T-helper 22 cell (primary cell): ENCODE measurements at places on chromosomes 2 and 18.

DNA sequence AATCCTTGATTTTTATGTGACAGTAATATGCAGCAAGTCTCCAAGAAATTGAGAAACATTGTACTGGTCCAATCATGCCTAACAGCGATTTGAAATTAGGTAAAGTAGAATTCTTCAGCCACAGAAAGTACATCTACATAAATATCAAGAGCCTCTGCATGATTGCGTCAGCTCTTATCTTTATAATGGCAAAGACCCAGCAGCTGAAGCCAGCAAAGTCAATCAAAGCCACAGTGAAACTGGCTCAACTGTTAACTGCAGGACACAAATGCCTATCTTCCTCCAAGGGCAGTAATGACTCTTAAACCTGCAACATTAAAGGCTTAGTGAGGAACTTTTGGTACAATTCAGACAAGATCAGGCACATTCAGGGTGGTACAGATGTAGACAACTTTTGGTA, 102.5 kb downstream of the BARD1 start:
- no peak for DNase-seq

DNA sequence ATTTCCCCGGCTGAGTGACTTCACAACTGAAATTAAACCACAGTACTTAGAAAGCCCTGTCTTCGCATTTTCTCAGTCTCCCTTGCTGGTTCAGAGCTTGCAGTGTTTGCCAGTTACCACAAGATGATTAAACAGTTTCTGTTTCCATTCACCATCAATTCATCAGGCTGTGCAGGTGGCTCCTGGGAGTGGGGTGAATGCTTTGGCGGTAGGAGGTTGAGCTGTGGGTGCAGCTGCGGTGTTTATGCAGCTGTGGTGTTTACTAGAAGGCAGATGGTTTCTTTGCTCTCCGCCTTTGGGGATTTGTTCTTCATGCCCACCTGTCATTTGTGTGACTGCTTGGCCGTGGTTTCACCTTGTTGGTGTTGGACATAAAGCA, 16.1 kb downstream of the ACOXL start:
- peak; percentile 14 for DNase-seq

DNA sequence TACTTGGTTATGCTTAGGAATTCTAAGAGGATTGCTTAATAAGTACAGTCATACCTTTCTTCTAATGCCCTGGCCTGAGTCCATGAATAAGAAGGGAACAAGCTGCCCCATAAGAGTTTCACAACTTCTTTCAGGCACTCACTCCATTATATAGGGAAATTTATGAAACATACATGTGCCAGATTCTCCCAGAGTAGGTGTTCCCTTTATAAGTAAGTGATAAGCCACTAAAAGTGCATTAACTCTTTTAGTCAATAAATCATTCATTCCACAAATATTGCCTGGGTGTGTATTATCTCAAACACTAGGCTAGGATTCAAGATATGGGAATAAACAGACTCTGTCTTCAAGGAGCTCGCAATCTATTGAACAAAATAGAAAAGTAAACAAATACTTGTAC, 84.5 kb upstream of the RBBP8 start:
- no peak for DNase-seq

- no peak for DNase-seq
Observed at GRCh38 chr2:102473020-102473419, at the start of gene SLC9A4. SLC9A4 (plus strand) TSS chr2:102473226; CDS start chr2:102473760, 534 bp downstream.

DNA sequence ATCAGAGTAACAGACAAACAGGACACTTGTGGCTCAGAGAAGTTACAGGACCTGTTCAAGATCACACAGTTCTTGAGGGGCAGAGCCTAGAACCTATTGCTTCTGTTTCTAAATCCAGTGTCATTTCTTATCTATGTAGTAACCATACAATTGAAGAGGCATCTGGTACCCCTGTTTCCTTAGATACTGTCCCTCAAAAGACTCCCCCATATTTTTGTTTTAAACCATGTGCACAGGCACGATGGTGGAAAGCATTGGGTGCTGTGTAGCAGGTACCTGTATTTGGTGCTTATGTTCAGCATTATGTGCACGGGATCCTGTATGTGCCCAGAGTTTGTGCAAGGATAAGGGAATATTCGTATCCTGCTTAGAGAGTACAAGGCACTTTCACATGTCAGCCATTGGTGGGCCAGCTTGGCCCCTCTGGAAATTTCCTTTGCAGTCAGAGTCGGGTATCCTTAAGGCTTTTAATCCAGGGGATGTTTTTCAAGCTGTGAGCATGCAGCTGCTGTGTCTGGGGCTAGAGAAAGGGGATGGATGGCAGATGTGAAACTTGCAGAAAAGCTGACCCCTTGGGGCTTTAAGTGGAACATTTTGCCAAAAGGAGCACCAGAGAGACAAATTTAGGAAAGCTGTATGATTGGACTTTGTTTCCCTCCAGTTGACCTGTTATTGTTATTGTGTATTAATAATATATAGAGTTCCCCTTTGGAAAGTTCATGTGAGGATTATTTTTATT, 2.1 kb downstream of the LBH start:
- DNase-seq = no peak

- DNase-seq = no peak
Observed at GRCh38 chr2:226187616-226188015, 612.0 kb downstream of the IRS1 start.

GRCh38 chr18:3283253-3283863, 21.4 kb downstream of the MYL12B start:
- DNase-seq = no peak

GRCh38 chr2:23452372-23452771, 67.4 kb downstream of the KLHL29 start:
- DNase-seq = no peak

GRCh38 chr2:158221063-158222020, 119.7 kb downstream of the UPP2 start:
- no peak for DNase-seq

- no peak for DNase-seq
Observed at GRCh38 chr18:5475267-5475666, 68.5 kb downstream of the EPB41L3 start.

GRCh38 chr18:50727721-50728471, 91.9 kb downstream of the MRO start:
- no peak for DNase-seq

DNA sequence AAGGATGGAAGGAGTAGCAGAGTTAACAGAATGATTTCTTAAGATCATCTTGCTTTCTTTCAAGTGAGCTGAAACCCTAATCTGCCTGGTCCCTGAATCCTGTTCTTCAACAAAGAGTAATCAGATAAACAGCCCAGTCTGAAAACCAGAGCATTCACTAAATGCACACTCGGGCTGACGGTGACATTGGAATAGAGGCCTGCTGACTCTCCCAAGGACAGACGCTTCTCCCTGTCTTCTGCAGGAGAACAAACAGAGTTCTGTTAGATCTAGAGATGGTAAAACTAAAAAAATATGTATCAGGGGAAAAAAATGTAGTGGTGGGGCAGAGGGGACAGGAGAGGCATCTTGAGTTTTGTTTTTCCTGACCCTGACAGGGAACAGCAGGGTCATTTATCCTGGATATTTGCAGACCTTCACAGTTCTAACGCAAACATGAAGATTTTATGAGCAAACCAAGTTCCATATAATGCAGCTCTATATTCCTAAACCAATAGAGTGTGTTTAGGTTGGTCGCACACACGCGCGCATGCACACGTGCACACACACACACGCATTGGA, 7.3 kb downstream of the MATN3 start:
- no peak for DNase-seq

GRCh38 chr2:25651782-25652455, 21.5 kb downstream of the DTNB start:
- DNase-seq = no peak

DNA sequence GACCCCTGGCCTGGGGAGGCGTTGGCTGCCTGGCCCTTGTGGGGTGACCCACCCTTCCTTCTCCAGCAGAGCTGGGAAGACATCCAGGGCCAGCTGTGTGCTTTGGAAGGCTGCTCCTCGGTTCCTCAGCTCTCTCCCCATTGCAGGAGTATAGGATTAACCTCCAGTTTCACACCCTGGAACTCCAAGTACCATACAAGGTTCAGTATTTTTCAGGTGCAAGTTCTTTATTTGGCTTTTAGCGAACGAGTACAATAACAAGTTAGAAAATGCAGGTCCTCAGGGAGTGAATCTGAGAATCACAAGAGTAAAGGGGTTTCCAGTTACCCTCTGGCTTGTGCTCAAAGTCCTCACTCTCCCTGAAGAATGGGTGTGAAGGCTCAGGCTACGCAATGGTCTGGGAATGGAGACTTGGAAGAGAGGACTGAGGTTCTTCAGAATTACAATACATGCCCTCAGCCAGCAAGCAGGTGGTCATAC, 101.2 kb downstream of the APOB start:
- no peak for DNase-seq

GRCh38 chr2:85862426-85862825, 26.4 kb downstream of the ST3GAL5 start:
- peak; percentile 12 for DNase-seq

DNA sequence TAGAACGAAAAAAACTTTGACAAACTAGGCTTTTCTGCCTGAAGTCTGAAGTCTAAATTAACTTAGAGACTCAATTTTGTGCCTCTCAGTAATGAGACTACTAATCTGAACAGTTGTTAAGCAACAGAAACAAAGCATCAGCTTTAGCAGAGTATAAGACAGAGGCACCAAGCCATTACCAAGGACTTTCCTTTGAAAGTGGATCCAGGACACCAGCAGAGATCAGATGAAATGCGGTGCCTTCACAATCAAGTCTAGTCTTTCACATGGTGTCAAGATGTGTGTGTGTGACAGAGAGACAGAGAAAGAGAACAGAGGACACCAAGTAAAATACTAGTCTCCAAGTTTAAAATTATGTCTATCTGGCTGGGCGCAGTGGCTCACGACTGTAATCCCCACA, 1502.9 kb downstream of the LRP1B start:
- DNase-seq = no peak

- no peak for DNase-seq
Observed at GRCh38 chr2:225282858-225283710, 116.4 kb upstream of the NYAP2 start.

DNA sequence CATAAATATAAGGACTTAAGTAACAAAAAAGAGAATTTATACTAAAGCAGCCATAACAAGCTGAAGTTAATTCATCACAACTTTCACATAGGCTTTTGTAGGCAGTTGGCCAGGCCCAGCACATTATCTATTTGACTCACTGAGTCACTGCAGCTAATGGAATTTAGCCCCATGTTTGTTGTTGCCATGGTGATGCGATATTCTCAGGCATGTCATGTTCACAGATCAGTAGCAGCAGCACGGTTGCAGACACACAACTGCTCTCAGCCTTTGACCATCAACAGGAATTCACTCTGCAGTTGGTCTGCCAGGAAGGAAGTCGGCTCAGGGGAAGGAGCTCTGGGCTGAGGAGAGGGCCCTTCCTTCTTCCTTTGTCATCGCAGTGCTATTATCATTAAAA, 639.8 kb downstream of the TMEM182 start:
- DNase-seq = no peak

- DNase-seq = no peak
Observed at GRCh38 chr2:109320195-109320922, 191.4 kb downstream of the SH3RF3 start.

GRCh38 chr2:45220227-45220626, 211.0 kb upstream of the SIX2 start:
- no peak for DNase-seq

DNA sequence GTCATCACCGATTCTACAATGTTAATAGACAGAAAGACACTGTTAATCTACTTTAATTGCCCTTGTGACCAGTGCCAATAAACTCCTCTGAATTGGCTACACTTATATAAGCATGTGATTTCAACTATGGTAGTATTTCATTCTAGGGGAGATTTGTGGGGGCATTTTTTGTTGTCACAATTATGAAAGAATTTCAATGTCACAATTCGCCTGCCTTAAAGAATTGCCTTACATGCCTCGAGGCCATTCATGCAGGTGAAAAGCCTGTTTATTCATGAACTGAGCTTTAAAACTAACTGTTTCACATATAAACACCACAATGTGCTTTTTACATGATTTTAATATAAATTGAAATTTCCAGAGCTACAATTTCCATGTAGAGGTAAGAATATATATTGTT, 162.8 kb downstream of the GCA start:
- no peak for DNase-seq

DNA sequence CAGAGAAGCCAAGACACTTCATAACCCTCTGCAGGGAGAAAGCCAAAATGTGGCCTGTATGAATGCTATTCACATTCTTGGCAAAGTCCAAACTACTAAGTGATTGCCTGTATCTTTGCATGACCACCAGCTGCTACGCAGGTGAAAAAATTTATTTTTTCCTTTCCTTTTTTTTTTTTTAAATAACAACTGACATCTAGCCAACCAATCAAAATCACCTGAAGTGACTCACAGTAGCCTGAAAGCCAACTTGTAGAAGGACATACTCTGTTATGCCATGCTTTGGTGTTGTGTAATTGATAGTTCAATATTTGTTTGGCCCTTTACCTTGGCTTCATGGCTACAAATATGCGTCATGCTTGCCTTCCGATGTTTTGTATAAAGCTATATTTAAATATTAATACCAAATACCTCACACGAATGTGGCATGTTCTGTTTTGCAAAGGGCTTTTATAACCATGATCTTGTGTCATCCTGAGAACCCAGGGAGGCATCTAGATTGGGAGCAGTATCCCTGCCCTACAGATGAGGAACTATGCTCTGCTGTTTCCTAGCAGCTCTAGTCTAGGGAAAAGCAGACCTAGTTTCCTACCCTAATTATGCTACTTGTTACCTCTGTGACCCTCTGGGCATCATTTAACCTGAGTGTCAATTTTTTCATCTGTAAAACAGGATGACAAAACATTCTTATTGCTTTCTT, 102.1 kb downstream of the MYOM1 start:
- no peak for DNase-seq
